NCI-H226 (cell line): ENCODE measurements at places on chromosomes 1 and 21.

GRCh38 chr1:23555986-23556634, 3.2 kb downstream of the ID3 start:
- peak; percentile 82 for DNase-seq

DNA sequence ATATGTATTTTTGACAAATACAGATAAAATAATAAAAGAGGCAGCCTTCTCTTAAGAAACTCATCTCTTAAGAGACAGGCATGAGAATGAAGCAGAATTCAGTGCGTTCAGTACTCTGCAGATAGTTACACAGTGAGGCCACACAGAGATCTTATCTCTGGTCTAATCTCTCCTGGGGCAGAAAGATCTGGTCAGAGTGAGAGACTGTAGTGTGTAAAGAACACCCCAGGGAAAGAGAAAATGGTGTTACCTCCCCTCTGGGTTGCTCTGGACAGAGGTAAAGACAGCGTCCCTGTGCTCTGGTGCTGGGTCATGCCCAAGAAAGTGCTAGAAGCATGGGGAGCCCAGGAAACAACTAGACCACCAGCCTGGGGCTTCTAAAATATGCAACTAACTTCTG, 216.3 kb downstream of the SIPA1L2 start:
- DNase-seq: no peak

GRCh38 chr1:99445486-99445885, 181.2 kb downstream of the PLPPR4 start:
- peak; percentile 43 for DNase-seq

- DNase-seq: no peak
Measured at GRCh38 chr1:164971921-164972415, 384.5 kb downstream of the LMX1A start.

DNA sequence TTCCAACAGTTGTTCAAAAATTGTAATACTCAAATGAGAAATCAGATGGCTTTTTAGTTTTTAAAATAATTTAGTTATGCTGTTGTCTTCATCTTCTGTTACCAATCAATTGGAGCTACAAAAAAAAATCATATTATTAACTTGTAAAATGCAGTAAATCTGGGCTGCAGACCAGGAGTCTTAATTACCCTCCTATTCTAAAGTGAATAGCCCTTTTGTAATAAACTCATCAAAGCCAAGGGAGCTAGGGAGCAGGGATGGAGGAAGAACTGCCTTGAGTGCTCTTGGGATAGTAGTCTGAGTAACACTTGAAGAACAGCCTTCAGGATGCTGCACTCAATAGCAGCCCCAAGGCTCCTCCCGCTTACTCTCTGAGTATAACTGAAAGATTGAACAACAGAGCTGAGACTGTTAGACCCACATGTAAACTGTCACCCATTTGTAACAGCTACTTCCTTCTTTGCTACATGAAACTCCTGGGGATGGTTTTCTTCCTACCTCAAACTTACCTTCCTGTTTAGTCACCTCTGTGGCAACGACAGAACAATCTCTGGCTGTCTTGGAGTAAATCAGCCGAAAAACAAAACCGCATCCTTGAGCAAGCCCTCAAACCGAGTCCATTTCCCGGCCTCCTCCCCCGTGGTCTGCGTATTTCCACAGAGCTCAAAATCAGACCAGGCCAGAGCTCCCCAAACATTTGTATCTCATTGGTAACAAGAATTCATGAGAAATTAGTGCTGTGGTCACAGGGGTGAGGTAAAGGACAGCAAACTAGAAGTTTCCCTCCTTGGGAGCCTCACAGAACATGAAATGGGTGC, 55.9 kb downstream of the CD58 start:
- DNase-seq: no peak

DNA sequence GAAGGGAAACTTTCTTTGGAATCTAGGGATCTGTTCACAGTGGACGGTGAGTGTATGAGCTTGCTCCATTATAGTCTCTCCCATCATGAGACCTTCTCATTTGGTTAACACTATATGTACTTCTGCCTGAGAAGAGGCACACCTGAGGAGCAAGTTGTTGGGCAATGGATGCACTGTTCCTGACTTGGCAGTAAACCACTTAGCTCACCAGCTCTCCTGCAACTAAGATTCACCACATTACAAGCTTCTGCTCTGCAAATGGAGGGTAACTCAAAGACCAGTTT, 10.2 kb downstream of the MACF1 start:
- no peak for DNase-seq

- DNase-seq: peak; percentile 78
Measured at GRCh38 chr1:43531107-43531905, 623 bp downstream of the PTPRF start.

- DNase-seq: no peak
Measured at GRCh38 chr1:206635978-206636345, 626 bp downstream of the DYRK3 start.

GRCh38 chr1:207239874-207240273, 81.6 kb upstream of the CD55 start:
- DNase-seq: no peak

- DNase-seq: no peak
Measured at GRCh38 chr21:36724660-36725059, 25.7 kb downstream of the SIM2 start.

DNA sequence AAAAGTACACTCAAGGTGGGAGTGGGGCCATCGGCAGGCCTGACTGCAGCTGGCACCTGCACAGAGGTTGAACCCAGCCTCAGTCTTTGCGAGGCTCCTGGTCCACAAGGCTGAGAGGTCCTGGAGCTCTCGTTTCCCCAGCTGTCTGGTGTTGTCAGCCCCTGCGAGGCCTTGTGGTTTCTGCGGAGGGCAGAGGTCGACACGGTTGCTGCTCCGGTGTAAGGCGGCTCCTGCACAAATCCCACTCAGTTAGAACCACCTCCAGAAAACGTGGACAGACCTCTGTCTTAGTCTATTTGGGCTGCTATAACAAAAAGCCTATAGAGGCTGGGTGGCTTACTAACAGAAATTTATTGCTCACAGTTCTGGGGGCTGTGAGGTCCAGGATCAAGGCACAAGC, 5.8 kb downstream of the KIAA1614 start:
- no peak for DNase-seq
